ENCODE measurements at places on chromosomes 6 and 20. TPM values are rescaled to one million over a fixed set of nuclear protein-coding genes. Genes with fewer than 3 reads are reported as not detected.

Gene MYL9
- 15.0 TPM for total RNA-seq

Gene PTPRA
- total RNA-seq = 104 TPM

Gene IDH3B
- 105 TPM for total RNA-seq

Gene PPARD
- 9.4 TPM for total RNA-seq

Gene TNFRSF6B
- total RNA-seq = 5.4 TPM

Gene PNPLA1
- total RNA-seq = 0.16 TPM

Gene RGS17
- total RNA-seq = 17.1 TPM

Gene PYGB
- total RNA-seq = 71.0 TPM
